Stimulated activated CD4-positive, alpha-beta T cell treated with anti-CD3 and anti-CD28 coated beads, Interleukin-12 subunit alpha, Interleukin-12 subunit beta, amount 100 ng/mL, for 48 hours (primary cell): ENCODE measurements at places on chromosomes 2 and 18.

GRCh38 chr2:228860601-228861285 is 410.3 kb downstream of the PID1 start:
- DNase-seq = no peak

GRCh38 chr18:46302528-46303485 is 198.6 kb downstream of the HAUS1 start:
- DNase-seq = no peak

GRCh38 chr2:88590998-88591613 is 36.2 kb downstream of the EIF2AK3 start:
- DNase-seq = peak; percentile 64

- no peak for DNase-seq
Observed at GRCh38 chr2:17083902-17084301, 418.3 kb upstream of the CYRIA start.

- DNase-seq = no peak
Observed at GRCh38 chr2:128513116-128513960, 194.7 kb upstream of the HS6ST1 start.

- DNase-seq = no peak
Observed at GRCh38 chr2:200360364-200360763, 53.9 kb downstream of the SPATS2L start.

DNA sequence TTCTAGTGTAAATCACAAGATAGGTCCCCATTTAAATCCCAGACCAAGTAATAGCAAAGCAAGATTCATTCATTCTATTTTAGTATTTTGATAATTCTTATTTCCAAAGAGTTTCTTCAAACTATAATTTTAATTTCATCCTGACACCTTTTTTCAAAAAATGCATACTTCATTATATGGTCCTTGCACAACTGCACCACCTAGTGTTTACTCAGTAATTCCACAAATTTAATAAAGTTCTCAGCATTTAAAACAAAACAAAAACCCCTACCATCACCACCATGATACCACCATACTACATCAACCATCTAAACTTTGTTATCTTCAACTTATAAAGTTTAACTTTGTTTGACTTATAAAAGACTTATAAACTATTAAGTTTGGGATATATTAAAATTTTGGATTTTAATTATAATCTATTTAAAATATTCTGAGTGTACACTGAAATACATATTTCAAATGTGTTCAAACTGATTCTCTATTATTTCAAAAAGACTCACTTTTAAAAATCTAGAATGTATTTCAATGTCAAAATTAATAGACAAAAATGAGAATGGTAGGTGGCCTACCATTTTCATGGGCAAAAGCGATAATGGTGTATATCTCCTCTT is 44.2 kb downstream of the WDPCP start:
- DNase-seq = no peak

GRCh38 chr18:68676913-68677312 is 38.0 kb downstream of the TMX3 start:
- no peak for DNase-seq

DNA sequence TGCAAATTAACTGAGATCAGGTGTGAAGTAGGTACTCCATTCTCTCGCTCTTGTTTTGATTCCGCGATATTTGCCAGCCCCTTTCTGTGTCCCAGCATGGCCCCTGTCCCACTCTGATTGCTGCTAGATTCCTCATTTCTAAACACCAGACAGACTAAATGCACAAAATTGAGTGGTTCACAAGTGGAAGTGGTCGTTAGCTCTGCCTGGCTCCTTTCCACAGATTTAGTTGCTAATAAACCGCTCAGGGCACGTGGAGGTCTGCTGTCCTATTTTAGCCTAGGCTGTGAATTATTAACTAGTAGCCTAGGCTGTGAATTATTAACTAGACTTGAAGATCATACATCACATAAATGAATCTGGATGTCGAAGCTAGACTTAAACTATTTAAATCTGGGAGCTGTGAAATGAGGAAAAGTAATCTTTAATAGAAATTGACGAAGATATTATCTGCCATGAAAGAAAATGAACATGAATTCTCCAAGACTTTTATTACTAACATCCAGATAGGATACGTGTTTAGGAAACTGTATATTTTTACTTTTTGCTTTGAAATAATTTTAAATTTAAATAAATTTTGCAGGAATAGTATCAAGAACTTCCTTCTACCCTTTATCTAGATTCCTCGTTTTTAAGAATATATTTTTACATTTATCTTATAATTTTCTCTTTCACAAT is 3.7 kb downstream of the IL1RL2 start:
- no peak for DNase-seq

DNA sequence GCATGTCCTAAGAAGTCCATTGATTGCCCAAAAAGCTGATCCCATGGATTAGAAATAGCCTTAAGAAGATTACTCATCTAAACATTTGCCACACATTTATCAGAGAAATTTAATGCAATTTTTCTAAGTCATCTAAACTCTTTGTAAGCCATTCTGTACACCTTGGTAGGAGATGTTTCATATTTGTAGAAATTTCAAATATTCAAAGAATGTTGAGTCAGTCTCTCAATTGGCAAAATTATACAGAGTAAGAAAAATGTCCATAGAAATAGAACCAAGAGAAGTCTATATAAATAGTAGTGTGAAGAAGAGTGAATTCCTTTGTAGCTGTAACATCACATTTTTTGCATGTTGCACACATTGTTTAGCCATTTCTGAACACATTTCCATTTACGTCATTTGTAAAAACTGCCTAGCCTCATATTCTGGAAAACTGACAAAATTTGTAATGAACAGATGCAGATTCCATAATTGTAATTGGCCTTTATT is 128.6 kb downstream of the MSTN start:
- no peak for DNase-seq

- no peak for DNase-seq
Observed at GRCh38 chr2:120653046-120653445, 82.6 kb upstream of the GLI2 start.

GRCh38 chr2:1757567-1757966 is 13.3 kb upstream of the PXDN start:
- DNase-seq = no peak

DNA sequence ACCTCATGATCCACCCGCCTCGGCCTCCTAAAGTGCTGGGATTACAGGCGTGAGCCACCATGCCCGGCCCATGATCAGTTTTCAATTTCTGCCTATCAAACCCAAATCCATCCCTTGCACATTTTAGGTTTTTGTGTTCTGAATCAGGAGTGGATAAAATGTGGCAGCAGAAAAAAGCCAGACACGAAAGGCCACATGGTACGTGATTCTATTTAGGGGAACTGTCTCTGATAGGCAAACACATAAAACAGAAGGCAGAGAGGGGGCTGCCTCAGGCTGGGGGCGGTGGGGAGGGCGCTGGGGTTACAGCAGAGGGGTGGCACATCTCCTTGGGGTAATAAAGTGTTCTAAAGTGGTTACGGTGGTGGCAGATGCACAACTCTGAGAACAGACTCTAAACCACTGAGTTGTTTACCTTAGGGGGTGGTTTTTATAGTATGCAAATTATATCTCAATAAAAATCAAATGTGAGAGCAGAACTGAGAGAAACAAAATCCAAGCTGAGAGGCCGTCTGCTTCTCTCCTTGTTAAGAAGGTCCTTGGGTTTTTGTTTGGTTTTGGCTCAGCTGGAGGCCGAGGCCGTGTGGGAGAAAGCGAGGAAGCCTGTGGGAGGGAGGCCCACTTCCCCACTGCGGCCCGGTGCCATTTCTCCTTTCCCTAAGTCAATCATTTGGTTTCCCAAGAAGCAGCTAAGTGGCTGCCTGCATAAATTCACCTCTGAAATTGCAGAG is 78.0 kb downstream of the SOWAHC start:
- no peak for DNase-seq

DNA sequence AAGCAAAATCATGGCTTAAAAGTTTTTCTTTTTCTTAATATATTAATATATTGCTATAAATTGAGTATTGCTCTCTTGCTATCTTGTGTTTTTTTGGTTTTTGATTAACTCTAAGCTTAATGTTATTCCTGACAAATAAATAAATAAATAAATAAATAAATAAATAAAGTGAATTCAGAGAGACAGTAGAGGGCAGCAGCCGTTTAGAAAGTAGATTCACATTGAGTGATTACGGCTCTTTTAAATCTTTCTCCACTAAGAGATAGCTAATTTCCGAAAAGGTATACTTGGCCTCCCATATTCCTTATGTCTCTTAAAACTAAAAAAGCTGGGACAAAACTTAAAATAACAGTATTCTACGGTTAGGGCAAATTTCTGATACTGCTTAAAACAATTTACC is 34.3 kb downstream of the MSH2 start:
- DNase-seq = no peak

DNA sequence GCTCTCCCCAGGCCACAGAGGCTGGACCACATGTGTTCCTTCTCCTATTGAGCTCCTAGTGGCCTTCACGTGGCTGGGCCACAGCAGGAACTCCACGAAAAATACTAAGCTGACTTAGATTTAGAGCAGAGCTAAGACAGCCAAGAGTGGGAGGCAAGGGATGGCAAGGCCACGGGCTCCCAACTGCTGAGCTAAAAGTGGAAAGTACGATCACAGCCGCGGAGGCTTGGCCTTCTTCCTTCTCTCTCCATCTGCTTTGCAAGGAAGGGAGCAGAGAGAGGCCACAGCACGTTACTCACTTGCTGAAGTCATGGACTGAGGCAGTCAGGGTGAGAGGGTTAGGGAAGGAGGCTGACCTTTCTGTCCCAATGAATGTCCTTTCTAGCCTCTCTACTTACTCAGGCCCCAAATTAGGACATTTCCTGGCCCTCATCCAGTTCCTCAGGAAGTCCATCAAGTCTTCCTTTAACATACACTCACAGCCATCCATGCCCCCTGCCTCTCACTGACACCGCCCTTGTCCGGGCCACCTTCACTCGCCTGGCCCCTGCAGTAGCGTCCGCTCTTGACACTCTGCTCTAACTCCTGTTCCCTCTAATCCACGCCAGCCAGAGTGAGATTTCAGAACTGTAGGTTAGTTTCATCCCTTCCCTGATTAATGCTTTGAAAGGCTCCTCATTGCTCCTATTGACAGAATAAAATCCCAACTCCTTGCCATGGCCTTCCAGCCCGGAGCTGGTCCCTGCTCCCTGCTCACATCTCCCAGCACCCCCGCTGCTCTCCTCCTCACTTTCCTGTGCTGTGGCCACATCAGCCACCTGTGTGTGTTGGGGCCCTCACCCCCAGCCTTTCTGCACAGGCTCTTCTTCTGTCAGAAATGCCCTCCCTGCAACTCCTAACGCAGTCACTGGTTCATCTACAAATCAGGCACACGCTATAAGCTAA is 204.2 kb downstream of the CYP26B1 start:
- no peak for DNase-seq

- DNase-seq = no peak
Observed at GRCh38 chr2:44192646-44193045, 24.0 kb downstream of the PPM1B start.

DNA sequence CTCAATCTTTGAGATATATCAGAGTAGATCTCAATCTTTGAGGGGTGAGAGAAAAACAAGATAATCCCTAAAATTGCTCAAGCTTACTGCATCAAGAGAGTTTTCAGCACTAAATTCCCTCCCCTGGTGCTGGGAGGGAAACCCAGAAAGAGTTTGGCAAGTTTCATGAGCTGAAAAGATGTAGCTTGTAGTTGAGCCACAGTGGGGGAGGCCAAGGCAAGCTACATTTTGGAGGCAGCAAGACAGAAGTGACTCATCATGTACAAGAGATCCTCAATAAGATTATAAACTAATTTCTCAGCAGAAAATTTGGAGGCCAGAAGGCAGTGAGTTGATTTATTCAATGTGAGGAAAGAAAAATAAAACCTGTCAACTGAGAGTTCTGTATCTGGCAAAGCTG is 308.2 kb downstream of the PIEZO2 start:
- DNase-seq = no peak

DNA sequence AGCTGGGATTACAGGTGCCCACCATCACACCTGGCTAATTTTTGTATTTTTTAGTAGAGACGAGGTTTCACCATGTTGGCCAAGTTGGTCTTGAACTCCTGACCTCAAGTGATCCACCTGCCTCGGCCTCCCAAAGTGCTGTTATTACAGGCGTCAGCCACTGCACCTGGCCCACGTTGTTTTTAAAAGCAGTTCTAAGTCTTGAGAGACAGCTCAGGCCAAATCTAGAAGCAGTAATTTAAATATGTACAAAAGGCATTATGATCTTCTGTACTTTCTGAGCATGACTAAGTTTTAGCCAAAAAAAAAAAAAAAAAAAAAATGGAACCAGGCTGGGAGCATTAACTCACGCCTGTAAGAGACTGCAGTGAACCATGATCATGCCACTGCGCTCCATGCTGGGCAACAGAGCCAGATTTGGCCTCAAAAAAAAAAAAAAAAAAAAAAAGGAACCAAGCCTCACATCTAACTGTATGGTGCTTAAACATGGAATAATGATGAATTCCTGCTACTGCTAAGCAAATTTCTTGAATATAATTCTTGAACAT is 4.0 kb downstream of the ABHD3 start:
- DNase-seq = no peak

DNA sequence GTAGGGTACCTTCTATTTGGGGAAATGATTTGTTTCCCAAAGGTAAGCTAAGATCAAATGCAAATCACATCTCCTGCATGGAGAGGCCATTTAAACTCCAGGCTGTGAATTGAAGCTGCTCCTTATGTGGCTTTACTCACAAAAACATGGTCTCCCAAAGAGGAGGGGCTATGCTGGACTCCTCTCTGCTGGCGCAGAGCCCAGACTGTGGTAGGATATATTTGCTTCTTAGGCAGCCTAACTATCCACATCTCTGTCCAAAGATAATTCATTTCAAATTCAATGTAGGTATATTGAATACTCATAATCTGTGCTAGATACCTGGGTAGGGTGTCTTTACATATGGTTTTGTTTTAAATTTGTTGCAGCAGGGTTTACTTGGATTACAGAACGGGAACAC is 358.5 kb downstream of the ALK start:
- DNase-seq = no peak

- no peak for DNase-seq
Observed at GRCh38 chr2:71693286-71694270, 240.2 kb downstream of the DYSF start.

- DNase-seq = no peak
Observed at GRCh38 chr2:88003074-88003755, 13.1 kb downstream of the RNU2-63P start.

- no peak for DNase-seq
Observed at GRCh38 chr18:68778280-68778886, 19.5 kb upstream of the CCDC102B start.

- DNase-seq = no peak
Observed at GRCh38 chr2:150232321-150232720, 255.1 kb downstream of the RND3 start.

DNA sequence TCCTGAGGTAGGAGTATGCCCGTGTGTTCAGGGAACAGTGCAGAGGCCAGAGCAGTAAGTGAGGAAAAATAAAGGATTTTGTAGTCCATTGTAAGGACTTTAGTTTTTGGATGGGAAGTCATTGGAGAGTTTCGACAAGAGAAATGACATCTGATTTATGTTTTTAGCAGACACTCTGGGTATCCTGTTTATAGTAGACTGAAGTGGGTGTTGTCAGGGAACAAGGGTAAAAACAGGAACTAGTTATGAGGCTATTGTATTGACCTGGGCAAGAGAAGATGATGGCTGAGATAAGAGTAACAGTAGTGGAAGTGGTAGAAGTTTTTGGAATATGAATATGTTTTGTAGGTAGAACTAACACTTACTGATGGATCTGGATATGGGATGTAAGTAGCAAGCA is 59.8 kb downstream of the GTF2A1L start:
- no peak for DNase-seq
